ENCODE measurements at places on chromosomes 11 and 22.
A peak's percentile ranks its signal among the peaks of the same experiment; 100 is the strongest.

- no peak for DNase-seq
Observed at GRCh38 chr11:16825968-16826367, 87.5 kb downstream of the C11orf58 start.

- no peak for DNase-seq
Observed at GRCh38 chr11:134497586-134497985, 85.5 kb upstream of the B3GAT1 start.

GRCh38 chr11:21514316-21514715 lies 678.6 kb upstream of the ANO5 start:
- no peak for DNase-seq

GRCh38 chr22:49371325-49372110 lies 456.2 kb downstream of the BRD1 start:
- DNase-seq: no peak

- DNase-seq: peak; percentile 29
Observed at GRCh38 chr22:30116362-30117117, 36.3 kb downstream of the HORMAD2 start.

DNA sequence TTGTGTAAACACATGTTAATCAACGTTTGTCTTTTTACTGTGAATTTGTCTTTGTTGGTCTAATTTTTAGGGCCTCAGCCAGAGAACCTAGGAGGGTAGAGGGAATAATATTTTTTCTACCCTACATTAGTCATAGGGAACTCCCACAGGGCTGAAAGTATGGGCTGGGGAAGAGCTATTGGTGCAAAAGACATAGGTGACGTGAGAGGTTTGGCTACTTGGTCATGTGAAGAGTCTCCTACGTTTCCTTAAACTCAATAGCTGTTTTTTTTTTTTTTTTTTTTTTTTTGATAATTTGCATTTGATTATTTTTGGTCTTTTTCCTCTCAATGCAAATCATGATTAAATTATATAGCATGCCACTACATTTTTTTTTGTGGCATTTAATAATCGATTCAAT lies 15.9 kb upstream of the MMP7 start:
- no peak for DNase-seq

- DNase-seq: no peak
Observed at GRCh38 chr11:19419808-19420207, 179.1 kb upstream of the E2F8 start.

GRCh38 chr11:10487002-10487647 lies 32.1 kb downstream of the AMPD3 start:
- DNase-seq: no peak

All from HS-27A (cell line).